SHP77 (cell line): ENCODE measurements at places on chromosomes 5 and 9.
A peak's percentile ranks its signal among the peaks of the same experiment; 100 is the strongest.

DNA sequence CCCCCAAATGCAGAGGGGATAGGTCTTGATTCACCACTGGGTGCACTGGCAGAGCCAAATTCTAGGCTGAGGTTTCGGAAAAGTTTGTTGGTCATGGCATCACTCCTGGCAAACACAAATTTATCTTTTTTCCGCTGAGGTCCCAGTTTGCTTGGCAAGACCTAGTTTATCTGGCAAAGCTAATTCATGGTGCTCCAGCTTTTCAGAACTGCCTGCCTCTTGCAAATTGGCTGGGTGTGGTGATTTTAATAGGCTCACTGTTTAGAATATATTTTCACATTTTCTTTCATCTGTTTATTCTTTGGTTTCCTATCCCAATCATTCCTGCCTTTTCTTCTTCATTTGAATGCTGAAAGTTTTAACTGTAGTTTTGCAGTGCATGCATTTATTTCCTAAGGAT, 50.5 kb upstream of the MAMDC2 start:
- DNase-seq: no peak

DNA sequence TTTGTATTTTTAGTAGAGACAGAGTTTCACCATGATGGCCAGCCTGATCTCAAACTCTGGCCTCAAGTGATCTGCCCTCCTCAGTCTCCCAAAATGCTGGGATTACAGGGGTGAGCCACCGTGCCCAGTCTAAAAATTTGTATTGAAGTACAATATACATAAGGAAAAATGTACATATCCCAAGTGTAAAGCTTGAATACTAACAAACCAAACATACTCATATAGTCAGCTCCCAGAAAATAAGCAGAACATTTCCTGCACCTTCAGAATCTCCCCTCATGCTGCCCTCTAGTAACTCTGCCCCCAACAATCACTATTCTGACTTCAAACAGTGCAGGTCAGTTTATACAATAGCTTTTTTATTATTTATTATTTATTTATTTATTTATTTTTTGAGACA, 1.6 kb upstream of the NOL6 start:
- no peak for DNase-seq

DNA sequence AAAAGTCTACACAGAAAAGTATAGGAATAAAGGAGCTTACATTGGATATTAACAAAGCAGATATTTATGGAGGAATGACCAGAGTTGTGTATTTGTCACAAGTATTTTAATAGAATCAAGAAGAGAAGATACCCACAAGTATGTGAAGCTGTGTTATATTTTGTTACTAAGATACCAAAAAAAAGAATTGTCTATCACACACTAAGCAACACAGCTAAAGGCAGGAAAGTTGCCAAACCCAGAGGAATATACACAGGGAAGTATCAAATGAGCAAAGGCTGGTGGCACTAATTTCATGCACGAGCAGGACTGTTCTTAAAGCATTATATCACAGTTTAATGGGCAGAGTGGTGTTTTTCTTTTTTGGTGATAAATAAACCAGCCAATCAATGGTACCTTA, 30.9 kb upstream of the RAI14 start:
- no peak for DNase-seq

DNA sequence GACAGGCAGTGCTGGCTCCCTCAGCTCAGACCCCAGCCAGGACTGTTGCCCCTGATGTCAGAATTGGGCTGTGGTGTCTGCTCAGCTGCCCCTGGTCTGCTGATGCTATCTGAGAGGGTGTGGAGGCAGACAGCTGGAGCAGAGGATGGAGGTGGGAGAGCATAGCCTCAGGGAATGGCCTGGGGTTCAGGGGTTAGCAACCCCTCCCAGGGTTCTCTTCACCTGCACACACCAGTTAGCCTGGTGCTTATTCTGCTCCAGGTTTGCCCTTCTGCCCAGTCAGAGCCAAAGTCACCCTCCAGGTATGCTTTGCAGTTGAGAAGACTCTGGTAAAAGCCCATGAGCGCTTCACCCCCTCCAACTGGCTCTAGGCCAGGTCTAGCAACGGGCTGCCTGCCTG, 109.8 kb downstream of the SAXO1 start:
- no peak for DNase-seq

GRCh38 chr5:123035360-123035917, 1.1 kb downstream of the PPIC start:
- peak; percentile 25 for DNase-seq

GRCh38 chr5:6372251-6373080, 5.9 kb downstream of the MED10 start:
- DNase-seq: no peak

DNA sequence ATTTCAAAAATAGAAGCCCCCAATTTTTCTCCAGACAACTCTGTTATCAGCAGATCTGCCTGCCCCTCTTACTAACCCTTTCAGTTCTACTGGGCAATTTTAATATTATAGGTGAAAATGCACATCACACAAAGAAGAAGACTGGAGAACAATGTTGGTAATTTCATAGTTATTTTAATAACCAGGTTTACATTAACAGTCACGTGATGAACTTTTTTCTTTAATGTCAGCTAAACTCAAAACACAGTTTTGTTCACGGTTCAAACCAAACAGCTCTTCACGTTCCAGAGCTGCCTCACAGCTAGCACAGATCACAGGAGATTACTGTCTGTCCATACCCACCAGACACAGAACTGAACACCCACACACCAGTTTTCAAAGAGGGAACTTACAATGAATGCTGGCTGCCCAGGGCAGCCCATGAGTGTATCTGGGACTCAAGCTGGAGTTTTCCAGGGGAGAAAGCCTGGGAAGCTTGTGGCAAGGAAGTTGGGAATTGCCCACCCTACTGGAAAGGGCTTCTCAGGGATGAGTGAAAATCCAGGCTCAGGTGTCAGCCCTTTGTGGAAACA, 119.1 kb downstream of the DPYSL3 start:
- DNase-seq: no peak

GRCh38 chr9:126674365-126675146, 60.8 kb downstream of the LMX1B start:
- DNase-seq: no peak

DNA sequence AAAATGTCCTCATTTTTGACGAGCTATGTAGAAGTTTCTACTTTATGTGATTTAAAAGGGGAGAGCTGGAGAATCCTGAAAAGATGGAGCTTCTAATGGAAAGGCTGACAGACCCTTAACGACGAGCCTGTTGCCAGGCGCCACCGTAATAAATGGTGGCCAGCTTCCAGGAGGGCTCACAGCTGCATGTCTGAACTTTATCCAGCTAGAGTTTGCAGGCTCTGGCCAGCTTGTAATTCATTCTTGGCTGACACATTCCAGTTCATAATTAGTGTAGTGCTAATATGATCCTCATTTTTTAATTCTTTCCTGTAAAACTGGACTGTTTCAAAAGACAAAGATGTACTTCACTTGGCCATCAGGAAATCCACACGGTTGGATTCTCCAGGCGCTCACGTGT, 246.7 kb downstream of the GAS1 start:
- no peak for DNase-seq

DNA sequence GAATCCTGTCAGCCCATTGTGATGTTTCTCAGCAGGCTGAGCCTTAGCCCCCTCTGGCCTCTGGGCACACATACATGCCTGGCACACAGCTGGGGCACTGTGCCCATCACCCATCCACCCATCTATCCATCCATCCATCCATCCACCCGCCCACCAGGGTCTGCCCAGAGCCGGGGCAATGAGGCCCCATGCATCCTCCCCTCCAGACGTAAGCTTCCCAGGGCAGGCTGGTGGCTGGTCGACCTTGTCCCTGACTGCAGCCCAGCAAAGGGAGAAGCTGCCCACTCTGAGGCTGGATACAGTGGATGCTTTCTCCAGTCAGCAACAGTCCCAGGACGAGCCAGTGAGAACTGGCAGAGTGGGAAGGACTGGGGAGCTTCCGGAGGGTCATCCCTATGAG, 21.1 kb upstream of the SLC25A51 start:
- DNase-seq: no peak

DNA sequence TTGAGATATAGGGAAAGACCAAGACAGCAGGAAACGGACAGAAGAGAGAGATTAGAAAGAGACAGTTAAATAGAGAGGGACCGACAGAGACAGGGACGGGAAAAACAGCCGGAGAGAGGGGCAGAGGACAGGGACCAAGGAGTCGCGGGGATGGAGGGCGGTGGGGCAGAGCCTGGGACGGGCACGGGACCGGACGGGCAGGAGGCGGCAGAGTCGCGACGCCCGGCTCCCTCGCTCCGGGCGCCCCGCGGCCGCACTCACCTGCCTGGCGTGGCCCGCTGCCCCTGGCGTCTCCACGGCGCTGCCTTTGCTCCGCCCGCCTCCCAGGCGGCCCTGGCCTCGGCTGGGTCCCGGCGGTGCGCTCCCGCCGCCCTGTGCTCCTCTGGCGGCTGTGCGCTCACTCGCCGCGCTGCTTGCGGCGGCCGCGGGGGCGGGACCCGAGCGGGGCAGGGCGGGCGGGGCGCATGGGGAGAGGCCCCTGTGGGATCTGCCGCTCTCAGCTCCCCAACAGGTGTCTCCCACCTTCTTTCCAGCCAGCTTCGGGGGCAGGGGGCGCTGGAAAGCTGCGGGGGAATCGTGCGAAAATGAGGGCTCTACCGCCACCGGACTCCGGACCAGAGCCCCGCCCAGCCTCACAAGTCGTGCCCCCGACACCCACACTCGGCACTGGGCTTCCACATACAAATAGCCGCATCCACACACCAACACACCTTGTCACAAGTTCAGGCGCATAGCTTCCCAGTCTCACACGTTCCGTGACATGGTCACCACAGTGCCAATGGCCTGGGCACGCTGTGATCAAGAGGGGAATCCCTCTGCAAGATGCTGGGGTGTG, at the start of gene ARID3C:
Gene ARID3C (minus strand): TSS at position 411 of the 835 bp plus-strand sequence. CDS start 1,052 bp downstream, outside the sequence.
- DNase-seq: no peak

- no peak for DNase-seq
These were observed 679.9 kb downstream of the ISL1 start for GRCh38 chr5:52063186-52063585.

- no peak for DNase-seq
These were observed 10.9 kb upstream of the CARNMT1 start for GRCh38 chr9:75039009-75039408.

- DNase-seq: no peak
These were observed 1125.4 kb downstream of the EFNA5 start for GRCh38 chr5:106545325-106545724.

GRCh38 chr5:58116346-58116745, 343.5 kb downstream of the PLK2 start:
- DNase-seq: no peak

GRCh38 chr5:171612749-171613148, 172.9 kb upstream of the SMIM23 start:
- DNase-seq: no peak

DNA sequence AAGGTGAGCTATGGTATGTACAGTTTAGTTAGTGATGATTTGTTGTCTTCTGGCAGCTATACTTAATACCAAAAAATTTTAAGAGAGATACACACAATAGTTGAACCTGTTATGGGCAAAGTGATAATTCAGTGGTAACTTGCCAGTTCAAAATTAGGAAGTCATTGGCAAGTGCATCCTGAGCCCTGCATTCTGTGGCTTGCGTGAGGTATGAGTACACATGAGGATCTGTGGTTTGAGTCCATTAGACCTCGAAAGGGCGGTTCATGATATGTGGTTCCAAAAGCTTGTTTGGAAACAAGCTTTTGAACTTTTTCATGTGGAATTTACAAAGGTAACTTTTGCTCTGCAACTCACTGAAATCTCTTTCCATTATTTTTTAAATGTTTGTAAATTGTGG, 47.0 kb downstream of the GPR21 start:
- no peak for DNase-seq

DNA sequence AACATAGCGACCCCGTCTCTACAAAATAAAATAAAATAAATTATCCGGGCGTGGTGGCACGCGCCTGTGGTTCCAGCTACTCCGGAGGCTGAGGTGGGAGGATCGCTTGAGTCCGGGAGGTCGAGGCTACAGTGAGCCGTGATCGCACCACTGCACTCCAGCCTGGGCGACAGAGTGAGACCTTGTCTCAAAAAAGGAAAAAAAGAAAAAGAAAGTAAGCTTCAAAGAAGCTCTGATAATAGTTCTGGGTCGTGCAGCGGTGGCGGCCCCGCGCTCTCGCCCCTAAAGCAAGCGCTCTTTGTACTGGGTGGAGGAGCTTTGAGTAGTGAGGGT, 6.8 kb downstream of the TLX3 start:
- DNase-seq: no peak

DNA sequence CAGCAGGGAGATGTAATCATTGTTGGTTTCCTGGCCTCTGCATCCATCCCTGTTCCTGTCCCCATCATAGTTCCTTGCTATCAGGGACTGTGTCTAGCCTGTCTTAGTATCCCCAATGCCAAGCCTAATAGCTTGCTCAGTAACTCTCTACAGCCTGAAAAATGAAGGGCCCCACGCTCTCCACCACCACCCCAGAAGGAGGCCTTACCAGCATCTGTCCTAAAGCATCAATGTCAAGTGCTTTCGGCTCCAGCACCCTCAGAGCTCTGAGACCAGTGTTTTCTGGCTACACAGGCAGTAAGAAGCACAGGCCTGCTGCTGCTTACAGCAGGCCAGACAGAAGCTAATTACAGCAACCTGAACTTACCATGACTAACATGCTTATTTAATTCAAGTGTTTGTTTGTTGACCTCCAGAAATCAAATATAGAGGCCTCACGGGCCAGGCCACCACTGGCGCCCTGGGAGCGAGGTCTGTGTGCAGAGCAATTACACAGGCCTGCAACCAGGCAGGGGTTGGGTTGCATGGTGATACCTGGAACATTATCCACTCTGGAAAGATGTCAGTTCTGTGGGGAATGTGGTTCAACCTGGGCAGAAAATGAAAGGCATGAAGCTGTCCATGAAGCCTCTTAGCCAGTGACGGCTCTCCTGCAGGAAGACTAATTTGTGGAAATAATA, 124.3 kb downstream of the SLC1A3 start:
- no peak for DNase-seq

- DNase-seq: peak; percentile 7
These were observed 686.5 kb upstream of the DMAC1 start for GRCh38 chr9:8486095-8486494.

GRCh38 chr9:129648092-129648763, 6.3 kb upstream of the ASB6 start:
- DNase-seq: no peak

GRCh38 chr5:57225553-57225952, 51.7 kb downstream of the GPBP1 start:
- no peak for DNase-seq

- no peak for DNase-seq
These were observed 5.7 kb downstream of the GFM2 start for GRCh38 chr5:74761241-74761640.

GRCh38 chr5:89080467-89081116, 197.6 kb upstream of the MEF2C start:
- DNase-seq: no peak

GRCh38 chr9:125529589-125530515, 177.2 kb downstream of the MAPKAP1 start:
- DNase-seq: no peak

DNA sequence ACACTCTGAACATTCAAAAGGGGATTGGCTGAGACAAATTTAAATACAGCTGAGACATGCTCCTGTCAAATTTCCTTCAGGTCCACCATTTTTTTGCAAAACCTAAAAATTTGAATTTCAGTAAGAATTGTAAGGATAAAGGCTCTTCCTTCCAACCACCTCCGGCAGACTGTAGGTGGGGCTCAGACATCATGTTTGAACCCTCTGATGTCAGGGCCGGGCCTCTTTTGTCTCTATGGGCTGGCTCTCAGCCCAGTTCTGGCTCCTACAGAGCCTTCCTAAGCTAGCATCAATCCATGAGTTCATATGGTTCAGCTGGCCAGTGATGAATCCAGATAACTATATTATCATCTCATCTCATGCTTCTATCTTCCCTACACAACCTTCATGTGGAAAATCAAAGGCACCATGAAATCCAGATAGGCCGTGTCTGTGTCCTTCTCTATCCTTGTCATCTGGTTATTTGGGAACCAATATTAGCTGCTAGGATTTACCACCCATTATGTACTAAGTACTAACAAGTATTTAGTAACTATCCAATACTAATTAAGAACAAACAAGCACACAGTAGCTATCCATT, 44.2 kb downstream of the NIPSNAP3B start:
- DNase-seq: peak; percentile 56
